ENCODE measurements at places on chromosomes 2 and 18.
A peak's percentile ranks its signal among the peaks of the same experiment; 100 is the strongest.

DNA sequence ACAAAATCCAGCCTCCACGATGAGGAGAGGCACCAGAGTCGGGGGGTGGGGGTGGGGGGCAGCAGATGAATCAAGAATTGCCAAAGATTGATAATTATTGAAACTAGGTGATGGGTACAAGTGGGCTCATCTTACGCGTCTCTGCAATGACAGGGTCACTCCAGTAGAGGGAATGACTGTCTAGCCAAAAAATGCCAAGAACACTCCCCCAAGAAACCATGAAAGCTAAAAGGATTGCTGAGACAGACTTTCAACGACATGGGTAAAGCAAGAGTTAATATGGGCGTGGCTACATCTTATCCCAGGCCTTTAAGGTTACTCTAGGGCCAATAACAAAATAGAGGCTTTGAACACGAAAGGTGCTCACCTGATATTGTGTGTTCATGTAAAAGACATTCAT, 86.5 kb downstream of the STK39 start:
- no peak for DNase-seq

- no peak for DNase-seq
These were observed 33.3 kb downstream of the RAB31 start for GRCh38 chr18:9741406-9741792.

GRCh38 chr2:85312404-85312803, 15.4 kb downstream of the TGOLN2 start:
- peak; percentile 46 for DNase-seq

DNA sequence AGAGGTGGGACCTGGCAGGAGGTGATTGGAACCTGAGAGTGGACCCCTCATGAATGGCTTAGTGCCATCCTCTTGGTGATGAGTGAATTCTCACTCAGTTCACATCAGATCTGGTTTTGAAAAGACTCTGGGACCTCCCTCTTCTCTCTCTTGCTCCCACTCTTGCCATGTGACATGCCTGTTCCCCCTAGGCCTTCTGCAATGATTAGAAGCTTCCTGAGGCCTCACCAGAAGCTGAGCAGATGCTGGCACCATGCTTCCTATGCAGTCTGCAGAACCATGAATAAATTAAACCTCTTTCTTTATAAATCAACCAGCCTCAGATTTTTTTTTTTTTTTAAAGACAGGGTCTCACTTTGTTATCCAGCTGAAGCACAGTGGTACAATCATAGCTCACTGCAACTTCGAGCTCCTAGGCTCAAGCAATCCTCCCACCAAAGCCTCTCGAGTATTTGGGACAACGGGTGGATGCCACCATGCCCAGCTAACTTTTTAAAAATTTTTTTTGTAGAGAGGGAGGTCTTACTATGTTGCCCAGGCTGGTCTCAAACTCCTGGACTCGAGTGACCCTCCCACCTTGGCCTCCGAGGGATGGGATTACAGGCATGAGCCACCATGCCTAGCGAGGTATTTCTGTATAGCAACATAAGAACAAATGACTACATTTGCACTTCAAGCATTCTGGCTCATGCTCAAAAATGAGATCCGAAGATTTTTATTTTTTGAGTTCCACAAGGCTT, 2.0 kb upstream of the ZFAND2B start:
- no peak for DNase-seq

- no peak for DNase-seq
These were observed 130.1 kb downstream of the LCLAT1 start for GRCh38 chr2:30577151-30577550.

DNA sequence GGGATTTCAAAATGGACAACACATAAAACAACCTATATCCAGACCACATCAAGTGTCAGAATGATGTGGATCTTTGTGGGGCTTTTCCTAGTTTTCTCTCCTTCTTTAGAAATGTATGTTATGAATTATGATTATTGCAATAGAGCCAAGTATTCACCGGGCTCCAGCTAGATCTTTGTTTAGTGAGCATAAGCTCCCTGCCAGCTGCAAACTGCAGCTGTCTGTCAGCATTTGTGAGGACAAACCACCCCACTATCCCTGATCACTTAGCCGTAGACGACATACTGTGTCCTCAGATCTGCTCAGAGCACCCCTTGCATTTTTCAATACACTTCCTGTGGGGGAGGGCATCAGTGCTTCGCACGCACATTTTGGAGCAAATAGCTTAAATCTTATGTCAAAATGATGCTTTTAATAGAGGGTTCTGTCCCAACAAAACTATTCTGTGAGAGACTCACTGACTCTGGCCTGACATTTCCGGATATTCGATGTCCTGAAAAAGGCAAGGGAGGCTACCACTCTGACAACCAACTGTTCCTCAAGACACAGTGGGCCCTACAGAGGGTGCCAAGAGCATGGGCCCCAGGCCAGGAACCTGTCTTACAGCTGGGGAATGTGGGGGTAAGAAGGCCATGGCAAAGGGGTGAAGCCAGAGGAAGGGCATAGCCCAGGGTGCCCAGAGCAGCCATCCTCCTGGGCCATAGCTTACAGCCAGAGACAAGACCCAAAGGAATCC, 346.0 kb downstream of the ARHGAP15 start:
- no peak for DNase-seq

GRCh38 chr2:237475704-237476141, 11.3 kb upstream of the MLPH start:
- peak; percentile 57 for DNase-seq
